T-helper 2 cell (primary cell): ENCODE measurements at places on chromosomes 16 and 17.

GRCh38 chr17:72381597-72382397, 261.0 kb downstream of the SOX9 start:
- no peak for DNase-seq

- no peak for DNase-seq
Observed at GRCh38 chr16:67149276-67150046, 1.3 kb downstream of the B3GNT9 start.

DNA sequence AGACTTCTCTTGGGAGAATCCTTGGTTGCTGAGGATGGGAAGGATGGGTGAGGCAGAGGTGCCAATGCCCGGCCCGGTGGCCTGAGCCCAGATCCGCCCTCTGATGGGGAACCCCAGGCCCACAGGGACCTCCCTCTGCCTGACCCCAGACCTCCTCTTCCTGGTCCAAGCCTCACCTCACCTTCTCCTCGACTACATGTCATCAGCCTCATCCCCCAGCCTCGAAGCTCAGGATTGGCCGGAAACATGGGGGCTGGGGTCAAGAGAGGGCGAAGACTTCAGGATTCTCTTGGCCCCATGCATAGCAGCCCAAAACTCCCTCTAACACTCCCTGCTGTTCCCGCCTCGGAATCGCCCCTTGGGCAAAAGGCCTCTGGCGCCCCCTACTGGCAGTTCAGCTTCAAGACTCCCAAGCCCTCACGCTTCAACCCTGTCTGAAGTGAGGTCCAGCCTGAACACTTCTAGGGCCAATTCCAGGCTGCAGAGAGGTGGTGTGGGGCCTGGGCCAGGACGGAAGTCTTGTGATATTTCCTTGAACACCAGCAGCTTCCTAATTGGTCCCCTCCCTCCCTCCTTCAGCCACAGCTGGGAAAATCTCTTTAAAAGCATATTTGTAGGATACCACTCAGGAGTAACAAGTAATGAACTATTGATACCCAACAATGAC, 47.2 kb downstream of the ARHGAP27 start:
- peak; percentile 87 for DNase-seq

DNA sequence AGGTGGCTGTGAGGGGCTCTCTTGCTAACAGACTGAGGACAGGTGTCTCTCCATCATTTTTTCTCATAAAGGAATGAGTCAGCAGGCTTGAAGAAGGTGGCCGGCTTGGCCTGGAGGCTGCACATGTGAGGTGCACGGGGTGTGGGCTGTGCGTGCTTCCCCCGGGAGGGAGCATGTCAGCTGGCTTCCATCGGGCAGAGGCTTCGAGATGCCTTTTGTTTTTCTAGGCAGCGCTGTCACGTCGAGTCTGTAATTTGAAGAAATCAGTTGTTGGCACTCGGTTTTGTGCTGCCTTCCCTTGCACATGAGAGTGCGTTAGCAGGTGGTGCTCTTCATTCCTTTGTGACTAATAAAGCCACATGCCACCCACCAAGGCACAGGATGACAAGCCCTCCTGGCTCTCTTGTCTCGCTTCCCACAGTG, 89.7 kb downstream of the NPIPB11 start:
- DNase-seq: no peak

GRCh38 chr17:61926826-61927207, 965 bp downstream of the INTS2 start:
- no peak for DNase-seq

GRCh38 chr16:88536971-88537751, 33.0 kb upstream of the ZC3H18 start:
- no peak for DNase-seq

GRCh38 chr17:81907219-81908145, 3.7 kb downstream of the PCYT2 start:
- no peak for DNase-seq
